ENCODE measurements at places on chromosomes 16 and 17.

- no peak for DNase-seq
These were observed 11.2 kb upstream of the ADAM11 start for GRCh38 chr17:44747566-44747965.

- DNase-seq, result no peak
These were observed 15.4 kb upstream of the NDEL1 start for GRCh38 chr17:8420041-8420934.

- DNase-seq, result no peak
These were observed 43.7 kb upstream of the TNRC6A start for GRCh38 chr16:24685539-24686432.

GRCh38 chr16:11100239-11100750, 155.7 kb downstream of the SOCS1 start:
- no peak for DNase-seq

DNA sequence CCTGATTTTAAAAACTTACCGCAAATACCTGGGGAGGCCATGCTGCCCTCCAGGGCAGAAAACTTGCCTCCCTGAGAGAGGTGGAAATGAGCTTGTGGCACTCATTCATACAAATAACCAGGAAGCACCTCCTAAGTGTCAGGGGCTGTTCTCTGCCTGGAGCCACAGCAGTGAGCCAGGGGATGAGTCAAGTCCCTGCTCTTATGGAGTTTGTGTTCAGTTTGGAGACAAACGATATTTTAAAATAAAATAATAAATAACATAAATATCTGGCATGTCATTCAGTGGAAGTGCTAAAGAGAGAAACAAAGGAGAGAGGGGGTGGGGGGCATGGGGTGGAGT, 313.8 kb downstream of the C16orf95 start:
- no peak for DNase-seq

GRCh38 chr17:30363715-30364202, 15.0 kb upstream of the CPD start:
- no peak for DNase-seq

DNA sequence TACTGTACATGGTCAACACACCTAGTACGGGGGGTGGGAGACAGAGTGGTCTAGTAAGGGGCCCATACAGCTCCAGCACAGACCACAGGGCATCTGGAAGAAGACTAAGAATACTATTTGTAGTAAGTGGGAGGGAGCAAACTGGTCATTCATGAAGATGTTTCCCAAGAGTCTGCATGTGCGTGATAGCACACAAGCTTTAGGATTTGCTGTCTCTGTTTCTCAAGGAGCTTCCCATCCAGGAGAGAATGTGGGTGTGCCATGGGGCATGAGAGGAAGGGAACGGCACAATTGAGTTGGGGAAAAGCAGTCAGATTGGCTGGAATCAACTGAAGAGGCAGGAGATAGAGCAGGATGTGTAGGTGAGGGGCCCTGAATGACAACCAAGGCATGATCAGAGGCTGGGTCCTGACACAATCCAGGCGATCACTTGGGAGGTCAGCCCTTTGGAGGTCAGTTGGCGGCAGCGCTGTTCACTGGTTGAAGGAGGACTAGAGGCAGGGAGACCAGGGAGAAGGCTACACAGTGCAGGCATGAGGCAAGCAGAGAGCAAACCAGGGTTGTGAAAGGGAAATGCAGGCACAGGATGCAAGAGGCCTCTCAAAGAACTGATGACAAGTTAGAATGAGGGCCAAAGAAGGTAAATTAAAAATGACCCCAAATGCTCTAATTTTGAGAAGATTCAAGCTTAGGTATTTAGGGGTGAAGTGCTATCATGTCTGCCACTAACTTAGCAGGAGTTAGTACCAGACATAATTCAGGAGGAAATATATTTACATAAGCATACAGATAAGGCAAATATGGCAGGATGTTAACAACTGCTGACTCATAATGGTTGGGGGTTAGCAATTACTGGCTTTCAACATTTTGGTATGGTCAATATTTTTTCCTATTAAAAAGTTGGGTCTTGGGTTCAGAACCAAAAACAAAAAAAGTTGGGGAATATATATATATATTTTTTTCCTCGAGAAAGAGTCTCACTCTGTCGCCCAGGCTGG, 10.3 kb downstream of the UBE2O start:
- no peak for DNase-seq

GRCh38 chr16:4982056-4982867, 24.1 kb downstream of the SEC14L5 start:
- DNase-seq, result no peak

GRCh38 chr17:57436565-57436964, 180.2 kb downstream of the MSI2 start:
- DNase-seq, result no peak

DNA sequence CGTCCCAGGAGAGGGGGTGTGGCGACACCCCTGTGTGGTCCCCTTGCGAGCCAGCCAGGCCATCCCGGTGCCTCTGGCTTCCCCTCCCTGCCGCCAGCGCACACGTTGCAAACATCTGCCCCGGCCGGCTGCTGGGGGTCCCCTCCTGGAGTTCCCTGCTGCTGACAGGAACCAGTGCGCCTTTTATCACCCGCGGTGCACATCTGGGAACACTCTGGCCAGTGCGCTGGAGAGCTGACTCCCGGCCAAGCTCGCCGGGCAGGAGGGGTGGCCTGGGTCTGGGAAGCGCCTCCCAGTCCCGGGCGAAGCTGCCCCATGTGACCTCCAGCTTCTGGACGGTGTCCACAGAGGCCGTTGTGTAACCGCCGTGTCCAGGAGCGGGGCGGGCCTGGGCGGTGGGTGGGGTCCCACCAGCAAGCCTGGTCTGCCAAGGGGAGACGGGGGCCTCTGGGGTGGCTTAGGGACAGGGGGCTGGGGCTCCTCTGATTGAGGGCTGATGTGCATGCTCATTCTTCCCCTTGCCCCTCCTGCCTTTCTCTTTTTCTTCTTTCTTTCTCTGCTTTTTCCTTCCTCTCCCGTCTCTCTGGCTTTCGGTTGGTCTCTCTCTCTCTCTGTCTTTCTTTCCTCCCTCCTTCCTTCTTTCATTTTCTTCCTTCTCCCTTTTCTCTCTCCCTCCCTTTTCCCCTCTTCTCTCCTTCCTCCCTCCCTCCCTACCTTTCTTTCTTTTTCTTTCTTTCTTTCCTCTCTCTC, 25.2 kb upstream of the CIBAR2 start:
- DNase-seq, result no peak

- DNase-seq, result no peak
These were observed 11.5 kb downstream of the SLC35B1 start for GRCh38 chr17:49696233-49696761.

GRCh38 chr16:13289515-13289914, 388.1 kb downstream of the SHISA9 start:
- no peak for DNase-seq

GRCh38 chr17:19781488-19782458, 33.7 kb upstream of the ALDH3A1 start:
- no peak for DNase-seq

- DNase-seq, result no peak
These were observed 835 bp downstream of the NME4 start for GRCh38 chr16:397736-398332.

- no peak for DNase-seq
These were observed 32.5 kb upstream of the ITGAX start for GRCh38 chr16:31322500-31322899.

DNA sequence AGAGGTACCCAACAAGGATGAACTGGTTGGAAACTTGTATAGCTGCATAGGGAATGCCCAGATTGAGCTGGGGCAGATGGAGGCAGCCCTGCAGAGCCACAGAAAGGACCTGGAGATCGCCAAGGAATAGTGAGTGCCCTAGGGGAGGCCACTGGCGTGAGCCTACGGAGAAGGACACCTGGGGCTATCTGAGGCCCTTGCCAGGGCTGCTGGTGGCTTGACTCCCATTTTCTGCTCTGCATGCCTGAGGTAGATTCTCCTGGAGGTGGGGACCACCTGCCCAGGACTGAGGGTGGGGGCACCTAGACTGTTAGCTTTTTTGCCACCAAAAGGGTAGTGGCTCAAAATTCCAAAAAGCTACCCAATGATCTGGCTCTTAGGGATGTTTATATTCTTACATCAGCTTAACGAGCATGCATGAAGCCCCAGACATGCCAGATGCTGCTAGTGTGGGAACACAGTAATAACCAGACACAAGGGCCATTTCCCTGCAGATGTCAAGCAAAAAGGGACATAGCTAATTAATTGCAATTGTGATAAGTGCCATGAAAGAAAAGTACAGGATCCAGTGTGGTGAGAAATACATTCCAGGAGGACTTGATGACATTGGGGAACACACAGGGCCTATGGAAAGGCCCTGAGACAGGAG, 8.8 kb downstream of the ODAD4 start:
- peak; percentile 49 for DNase-seq

GRCh38 chr16:11677451-11677951, 9.2 kb downstream of the SNN start:
- DNase-seq, result no peak

- peak; percentile 30 for DNase-seq
These were observed 527 bp upstream of the UBE2Z start for GRCh38 chr17:48907713-48908046.

DNA sequence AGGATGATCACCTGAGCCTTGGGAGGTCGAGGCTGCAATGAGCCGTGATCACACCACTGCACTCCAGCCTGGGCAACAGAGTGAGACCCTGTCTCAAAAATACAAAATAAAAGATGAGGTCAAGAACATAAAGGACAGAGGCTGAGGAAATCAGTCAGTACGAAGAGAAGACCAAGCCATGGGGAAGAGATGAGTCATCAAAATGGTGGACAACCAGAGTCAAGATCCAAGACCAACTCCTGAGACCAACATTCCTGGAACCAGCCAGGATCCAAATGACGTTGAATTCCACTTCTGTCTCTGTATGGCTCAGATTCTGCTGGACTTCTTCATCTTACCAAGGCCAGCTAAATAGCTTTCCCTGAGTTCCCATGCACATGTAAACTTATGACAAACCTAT, 44.8 kb upstream of the NOG start:
- no peak for DNase-seq

- DNase-seq, result no peak
These were observed 5.4 kb downstream of the METTL22 start for GRCh38 chr16:8626946-8627345.

GRCh38 chr16:20348365-20349185, 3.9 kb downstream of the UMOD start:
- DNase-seq, result no peak

DNA sequence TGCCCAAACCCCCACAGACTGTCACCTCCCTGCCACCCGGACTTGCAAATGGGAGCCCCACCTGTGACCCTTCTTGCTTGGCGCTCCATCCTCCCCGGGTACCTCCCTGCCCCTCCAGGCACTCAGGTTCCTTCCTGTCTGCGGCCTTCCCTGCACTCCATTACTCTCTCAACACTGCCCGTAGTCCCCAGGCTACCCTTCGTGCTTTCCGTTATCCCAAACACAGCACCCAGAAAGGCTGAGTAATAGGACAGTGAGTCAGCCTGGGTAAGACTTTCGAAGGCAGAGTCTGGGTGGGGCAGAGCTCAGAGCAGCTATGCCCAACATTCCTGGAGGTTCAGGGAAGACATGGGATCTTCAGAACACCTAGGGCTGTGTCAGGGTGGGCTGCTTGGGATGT, 16.6 kb upstream of the C16orf74 start:
- no peak for DNase-seq

DNA sequence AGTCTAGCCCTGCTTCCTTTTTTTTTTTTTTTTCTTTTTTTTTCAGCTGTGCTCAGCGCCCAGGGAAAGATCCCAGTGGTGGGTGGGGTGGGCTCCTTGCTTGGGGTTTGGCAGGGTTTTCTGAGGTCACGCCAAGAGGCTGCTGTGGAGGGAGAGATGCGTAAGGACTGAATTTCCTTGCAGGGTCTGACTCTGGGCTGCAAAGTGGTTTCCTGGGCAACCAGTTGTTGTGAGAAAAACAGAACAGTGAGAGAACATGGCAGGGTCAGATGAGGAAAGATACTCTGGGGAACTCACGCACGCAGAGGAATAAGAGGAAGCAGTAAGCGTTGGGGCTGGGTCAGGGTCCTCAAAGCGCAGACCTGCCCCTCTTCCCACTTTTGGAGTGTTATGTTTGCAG, 119.5 kb downstream of the IRF8 start:
- peak; percentile 55 for DNase-seq

Data from DMS79 treated with DMSO at 0.1 percent for 48 hours (cell line).